ENCODE measurements at places on chromosomes 1 and 21.

DNA sequence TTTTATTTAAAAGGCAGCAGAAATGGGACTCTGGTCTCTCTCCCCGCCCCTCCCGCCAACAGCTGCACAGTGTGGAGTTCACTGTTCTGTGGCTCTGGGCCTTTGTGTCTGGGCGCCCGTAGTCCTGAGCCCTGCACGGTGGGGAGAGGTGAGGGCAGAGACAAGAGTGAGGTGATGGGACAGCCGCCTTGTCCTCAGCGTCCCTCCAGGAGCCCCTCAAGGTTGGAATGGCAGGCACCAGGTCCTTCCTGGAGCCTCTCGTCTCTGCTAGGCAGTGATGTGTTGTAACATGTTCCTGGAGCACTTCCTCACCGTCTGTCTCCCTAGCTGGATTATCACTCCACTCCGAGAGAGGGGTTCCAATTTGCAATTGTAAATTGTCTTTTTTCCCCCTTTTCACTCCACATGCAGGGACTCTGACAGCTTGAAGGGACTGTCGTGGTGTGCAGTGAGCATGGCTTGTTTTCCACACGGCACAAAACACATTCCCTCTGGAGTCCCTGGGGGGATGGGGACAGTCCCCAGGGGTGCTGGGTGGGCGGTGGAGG, 44.6 kb upstream of the C1orf174 start:
- DNase-seq = no peak

DNA sequence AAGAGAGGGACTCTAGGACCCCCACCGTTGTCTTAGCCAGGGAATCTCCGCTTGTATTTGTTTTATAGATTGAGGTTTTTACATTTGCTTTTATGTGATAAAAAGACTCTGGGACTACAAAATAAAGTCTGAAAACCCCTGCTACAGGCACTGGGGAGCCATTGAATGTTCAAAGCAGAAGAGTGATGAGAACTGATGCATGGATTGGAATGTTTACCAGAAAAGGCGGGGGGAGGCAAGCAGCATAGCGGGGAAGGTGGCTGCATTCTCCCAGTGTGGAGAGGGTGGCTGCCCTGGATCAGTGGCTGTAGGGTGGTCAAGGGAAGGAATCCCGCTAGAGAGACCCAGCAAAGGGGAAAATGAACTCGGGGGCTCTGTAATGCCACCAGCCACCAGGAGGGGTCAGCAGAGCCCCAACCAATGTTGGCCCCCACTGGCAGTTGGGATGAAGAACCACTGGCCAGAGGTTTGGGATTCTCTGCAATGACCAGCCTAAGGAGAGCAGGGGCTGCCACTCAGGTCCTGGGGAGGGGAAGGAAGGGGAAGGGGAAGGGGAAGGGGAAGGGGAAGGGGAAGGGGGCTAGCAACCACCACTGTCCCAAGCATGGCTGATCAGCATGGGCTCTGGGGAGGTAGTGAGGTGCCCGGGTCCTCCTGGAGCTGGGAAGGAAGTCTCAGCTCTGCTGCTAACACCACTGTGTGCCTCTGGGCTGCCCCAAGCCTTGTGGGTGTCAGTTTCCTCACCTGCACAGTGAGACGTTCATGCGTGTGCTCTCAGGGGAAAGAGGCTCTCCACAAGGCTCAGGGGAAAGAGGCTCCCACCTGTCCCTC, 19.2 kb upstream of the PEF1 start:
- no peak for DNase-seq

GRCh38 chr1:173295995-173296394, 88.9 kb upstream of the TNFSF4 start:
- DNase-seq = no peak

DNA sequence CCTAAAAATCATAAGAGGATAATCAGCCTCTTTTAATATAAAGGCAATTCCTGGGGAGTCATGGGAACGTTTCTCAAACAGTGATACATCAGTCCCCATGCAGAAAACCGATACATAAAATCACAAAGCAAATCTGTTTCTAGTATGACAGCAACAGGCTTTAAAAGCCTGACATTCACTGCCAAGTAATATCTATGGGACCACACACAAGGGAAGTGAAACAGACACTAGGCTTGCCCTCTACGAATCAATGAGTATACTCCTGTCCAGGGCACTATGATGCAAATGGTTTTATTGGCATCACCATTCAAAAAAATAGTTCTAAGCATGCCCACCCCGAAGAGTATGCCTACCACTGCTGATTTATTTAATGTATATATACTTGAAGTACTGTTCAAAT, 54.4 kb downstream of the TIAM1 start:
- DNase-seq = no peak

- no peak for DNase-seq
These were observed 38.1 kb downstream of the PLEKHA6 start for GRCh38 chr1:204321665-204322064.

DNA sequence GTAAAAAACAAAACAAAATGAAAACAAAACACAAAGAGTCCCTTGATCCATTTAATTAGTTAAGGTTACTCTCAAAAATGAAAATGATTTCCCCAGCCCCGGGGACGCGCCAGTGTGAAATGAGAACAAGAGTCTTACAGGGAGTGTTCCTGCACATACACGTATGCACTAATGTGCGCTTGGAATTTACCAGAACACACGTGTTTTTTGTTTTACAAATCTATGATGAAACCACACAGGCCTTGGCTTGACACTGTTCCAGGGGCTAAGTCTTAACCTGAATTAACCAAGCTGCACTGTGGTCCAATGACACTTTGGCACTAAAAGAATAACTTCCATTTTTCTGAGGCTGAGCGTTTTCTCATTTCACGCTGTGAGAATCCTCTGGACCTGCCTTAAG, 63.7 kb downstream of the SLC45A1 start:
- no peak for DNase-seq

GRCh38 chr1:227937838-227938145, 9.9 kb downstream of the WNT9A start:
- DNase-seq = no peak

DNA sequence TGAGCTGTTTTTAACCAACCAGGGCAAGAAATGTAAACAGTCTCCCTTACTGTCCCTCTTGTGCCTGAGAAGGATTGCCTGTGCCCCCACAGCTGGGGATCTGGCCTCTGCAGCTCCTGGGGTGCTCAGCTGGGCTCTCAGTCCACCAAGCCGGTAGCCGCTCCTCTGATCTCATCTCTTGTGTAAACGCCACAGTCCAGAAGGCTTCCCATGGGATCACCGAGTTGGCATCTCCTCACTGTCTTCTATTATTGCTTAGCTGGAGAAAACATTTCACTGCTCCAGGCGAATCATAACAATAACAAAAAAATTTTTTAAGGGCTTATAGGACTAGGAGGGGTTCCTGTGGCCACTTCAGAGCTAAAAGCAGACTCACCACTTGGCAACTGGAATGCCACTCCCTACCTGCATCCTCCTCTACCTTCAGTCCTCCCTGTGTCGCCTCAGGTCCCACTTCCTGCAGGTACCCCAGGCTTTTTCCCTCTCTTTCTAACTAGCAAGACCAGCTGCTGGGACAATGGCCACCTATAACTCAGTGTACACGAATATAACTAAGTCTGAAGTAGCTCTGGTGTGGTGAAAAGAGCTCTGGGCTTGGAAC, 75.8 kb downstream of the ATP1A1 start:
- DNase-seq = no peak

- DNase-seq = no peak
These were observed 220.9 kb upstream of the JUN start for GRCh38 chr1:59004755-59005154.

DNA sequence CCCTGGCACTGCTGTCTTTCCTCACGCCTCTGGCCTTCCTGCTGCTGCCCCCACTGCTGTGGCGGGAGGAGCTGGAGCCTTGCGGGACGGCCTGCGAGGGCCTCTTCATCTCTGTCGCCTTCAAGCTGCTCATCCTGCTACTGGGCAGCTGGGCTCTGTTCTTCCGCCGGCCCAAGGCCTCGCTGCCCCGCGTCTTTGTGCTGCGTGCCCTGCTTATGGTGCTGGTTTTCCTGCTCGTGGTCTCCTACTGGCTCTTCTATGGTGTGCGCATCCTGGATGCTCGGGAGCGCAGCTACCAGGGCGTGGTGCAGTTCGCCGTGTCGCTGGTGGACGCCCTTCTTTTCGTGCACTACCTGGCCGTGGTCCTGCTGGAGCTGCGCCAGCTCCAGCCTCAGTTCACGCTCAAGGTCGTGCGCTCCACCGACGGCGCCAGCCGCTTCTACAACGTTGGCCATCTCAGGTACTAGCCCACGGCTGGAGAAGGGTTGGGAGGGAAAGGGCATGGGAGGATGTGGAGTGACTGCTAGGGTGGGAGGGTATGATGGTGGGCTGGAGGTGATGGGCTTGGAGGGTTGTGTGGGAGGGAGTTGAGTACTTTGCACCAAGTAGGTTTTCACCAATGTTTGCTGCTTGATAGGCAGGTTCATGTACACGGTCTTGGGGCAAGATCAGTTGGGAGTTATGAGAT, 18.9 kb downstream of the VANGL2 start:
- no peak for DNase-seq

DNA sequence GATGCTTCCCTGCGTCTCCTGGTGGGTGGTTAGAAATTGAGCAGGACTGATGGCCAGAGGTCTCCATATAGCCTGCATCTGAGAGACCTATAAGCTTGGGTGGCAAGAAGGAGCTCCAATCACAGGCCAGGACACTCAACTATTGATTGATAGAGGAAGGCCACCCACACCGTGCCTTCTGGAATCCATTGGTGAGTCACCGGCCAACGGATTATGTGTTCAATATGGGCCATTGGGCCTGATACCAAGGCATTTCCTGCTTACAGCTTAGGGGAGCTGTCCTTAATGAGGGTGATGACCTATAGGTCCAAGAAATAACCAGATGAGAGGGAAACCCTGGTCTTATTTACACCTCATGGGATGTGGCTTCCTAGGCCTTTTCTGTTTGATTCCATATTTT, 115.1 kb downstream of the PLPP3 start:
- DNase-seq = no peak

DNA sequence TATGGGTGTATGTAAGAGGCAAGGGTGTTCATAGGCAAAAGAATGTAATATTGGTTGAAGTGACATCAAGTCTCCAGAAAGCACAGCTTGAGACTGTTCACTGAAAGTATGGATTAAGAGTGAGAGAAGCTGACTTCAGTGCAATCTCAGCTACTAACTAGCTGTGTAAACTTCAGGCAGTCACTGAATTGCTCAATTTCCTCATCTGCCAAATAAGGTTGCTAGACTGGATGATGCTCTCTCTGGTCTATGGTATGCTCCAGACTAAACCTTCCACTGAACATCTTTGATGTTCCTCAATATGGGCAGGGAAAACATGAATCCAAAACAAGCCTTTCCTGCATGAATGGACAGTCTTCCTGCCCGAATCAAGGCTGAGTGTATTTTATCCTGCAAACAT, 111.8 kb upstream of the USH2A start:
- DNase-seq = no peak

DNA sequence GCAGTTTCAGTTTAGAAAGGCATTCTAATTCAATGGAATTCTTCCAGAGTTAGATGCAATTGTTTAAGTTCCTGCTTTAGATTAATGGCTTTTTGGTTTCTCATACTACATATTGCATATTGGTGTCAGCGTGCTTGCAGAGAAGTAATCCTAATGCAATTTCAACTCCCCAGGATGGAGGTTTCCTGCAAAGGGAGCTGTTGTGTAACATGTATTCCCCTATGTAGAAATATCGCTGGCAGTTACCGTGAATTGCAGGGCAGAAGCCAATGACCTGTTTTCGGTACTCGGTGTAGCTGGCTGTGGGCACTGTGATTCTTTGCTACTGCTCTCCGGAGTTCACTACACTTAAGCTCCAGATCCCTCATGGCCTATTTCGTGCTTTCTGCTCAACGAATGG, 256.1 kb upstream of the PTBP2 start:
- no peak for DNase-seq

DNA sequence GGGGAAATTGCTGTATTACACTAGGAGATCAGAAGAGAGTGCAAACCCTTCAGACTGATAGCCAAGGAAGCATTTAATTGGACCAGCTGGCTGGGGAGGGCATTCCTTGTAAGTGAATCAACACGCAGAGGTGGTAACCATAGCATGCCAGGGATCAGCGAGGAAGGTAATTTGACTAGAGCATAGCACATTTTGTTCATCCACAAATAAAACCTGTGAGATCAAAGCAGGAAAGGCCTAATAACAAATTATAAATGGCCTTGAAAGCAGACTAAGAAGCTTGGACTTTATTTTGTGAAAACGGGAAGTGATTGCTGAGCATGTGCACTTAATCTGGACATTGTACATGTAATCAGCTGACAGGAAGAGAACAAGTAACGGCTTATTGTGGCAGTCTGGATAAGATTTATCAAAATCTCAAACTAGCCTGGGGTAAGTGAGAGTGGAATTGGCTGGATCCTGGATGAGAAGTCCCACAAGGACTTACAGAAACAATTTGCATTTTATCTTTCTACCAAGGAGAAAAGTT, 11.7 kb upstream of the CD55 start:
- DNase-seq = no peak

- no peak for DNase-seq
These were observed 15.9 kb downstream of the UCK2 start for GRCh38 chr1:165843304-165843703.

DNA sequence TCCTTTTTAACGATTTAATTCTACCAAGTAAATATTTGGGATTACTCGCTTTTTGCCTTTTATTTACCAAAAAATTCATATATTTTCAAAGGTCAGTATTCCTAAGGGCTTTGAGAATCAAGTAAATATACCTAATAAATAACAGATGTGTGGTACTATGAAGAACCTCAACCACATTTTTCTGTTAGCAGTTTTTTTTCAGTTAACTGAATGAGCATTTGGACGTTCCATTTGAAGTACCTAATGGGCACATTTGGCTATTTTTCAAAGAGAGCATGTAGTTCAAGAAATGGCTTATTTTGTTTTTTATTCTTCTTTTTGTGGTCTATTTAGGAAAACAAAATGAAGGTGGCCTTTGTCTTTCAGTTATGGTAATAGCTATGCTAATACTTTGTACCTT, 253.0 kb downstream of the GPR52 start:
- no peak for DNase-seq

DNA sequence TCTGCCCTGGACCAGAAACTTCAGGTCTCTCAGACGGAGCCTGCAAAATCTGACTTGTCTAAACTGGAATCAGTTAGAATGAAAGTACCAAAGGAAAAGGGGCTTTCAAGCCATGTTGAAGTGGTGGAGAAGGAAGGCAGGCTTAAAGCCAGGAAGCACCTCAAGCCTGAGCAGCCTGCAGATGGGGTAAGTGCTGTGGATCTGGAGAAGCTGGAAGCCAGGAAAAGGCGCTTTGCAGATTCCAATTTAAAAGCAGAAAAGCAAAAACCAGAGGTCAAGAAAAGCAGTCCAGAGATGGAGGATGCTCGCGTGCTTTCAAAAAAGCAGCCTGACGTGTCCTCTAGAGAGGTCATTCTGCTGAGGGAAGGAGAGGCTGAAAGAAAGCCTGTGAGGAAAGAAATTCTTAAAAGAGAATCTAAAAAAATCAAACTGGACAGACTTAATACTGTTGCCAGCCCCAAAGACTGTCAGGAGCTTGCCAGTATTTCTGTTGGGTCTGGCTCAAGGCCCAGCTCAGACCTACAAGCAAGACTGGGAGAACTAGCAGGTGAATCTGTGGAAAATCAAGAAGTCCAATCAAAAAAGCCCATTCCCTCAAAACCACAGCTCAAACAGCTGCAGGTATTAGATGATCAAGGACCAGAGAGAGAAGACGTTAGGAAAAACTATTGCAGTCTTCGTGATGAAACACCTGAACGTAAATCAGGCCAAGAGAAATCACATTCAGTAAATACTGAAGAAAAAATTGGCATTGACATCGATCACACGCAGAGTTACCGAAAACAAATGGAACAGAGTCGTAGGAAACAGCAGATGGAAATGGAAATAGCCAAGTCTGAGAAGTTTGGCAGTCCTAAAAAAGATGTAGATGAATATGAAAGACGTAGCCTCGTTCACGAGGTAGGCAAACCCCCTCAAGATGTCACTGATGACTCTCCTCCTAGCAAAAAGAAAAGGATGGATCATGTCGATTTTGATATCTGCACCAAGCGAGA, 46.6 kb downstream of the ZBTB17 start:
- DNase-seq = no peak
